ENCODE measurements at places on chromosomes 5 and 9. TPM values are rescaled to one million over a fixed set of nuclear protein-coding genes. Genes with fewer than 3 reads are reported as not detected.

Gene ARAP3
- 1.1 TPM for total RNA-seq

Gene GDF9
- not detected for total RNA-seq

Gene POU5F2
- 4.1 TPM for total RNA-seq

Gene SV2C
- total RNA-seq, result 0.16 TPM

Gene OCLN
- total RNA-seq, result 112 TPM

Gene TMC1
- total RNA-seq, result not detected

Gene PDGFRB
- total RNA-seq, result 20.8 TPM

Gene SPATA31E1
- total RNA-seq, result not detected

Gene BARHL1
- total RNA-seq, result not detected

Gene ATP6V0E1
- total RNA-seq, result 60.9 TPM

Gene THBS4
- total RNA-seq, result 116 TPM

Gene PGM5
- total RNA-seq, result 78.2 TPM

Gene PRLR
- 19.8 TPM for total RNA-seq

Gene ZFP37
- total RNA-seq, result 1.7 TPM

Gene CCL19
- total RNA-seq, result not detected

Gene TGFBI
- 79.6 TPM for total RNA-seq

All from transverse colon (tissue), 4 donors.